Cortex of kidney (tissue), 1 donor: ENCODE measurements at places on chromosomes 11 and 22.

DNA sequence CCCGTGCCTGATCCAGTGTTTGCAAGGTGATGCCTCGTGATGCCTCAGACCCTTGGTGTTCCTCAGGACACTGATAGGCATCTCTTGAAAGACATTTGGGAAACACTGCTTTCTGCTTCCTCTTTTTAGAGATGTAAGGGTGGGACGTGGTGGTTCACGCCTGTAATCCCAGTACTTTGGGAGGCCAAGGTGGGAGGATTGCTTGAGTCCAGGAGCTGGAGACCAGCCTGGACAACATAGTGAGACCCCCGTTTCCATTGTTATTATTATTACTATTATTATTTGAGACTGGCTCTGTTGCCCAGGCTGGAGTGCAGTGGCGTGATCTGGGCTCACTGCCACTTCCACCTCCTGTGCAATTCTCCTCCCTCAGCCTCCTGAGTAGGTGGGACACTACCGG lies 6.5 kb upstream of the SOX10 start:
- no peak for DNase-seq

DNA sequence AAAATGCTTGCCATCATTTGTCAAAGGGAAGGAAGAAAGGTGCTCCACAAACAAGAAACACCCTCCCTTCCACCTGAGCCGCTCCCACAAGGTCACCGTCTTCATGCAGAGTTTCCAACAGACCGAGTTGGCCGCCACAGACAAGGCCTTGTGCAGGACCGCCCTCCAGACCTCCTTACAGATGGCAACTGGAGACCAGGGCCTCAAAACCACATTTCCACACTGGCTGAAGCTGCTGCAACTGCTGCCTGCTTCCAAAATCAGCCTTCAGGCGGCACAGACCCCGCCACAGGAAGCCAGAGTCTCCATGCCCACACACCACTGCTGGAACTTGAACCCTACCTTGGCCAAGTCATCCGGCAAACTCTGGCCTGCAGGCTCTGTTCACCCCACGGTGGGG lies 6.3 kb downstream of the DEAF1 start:
- no peak for DNase-seq

DNA sequence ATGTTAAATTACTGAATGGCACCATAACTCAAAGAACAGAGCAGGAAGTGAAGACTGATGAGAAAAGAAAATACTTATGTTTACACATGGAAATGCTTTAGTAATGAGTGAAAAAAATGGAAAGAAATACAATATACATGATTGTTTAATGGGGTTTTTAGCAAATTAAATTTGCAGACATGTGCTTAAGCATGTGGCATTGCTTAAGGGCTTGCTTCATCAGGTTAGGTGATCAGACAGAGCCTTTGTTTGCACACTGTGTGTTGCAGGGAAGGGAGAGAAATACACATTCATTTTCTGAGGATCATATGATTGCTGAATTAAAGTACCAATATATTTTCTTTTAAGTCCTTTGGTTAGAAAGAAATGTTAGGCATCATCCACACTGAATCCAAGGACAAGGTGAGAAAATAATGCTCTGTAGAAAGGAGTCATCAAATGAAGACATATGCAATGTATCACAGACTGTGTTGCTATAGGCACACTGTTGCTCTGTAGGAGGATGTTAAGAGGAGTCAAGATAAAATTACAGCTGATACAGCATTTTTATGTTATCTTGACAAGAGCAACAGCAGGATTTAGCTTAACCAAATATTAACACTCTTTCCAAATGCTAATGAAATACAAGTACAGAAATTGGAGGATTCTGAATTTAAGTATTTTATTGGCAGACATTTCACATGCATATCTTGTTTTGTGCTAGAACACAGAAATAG lies 23.4 kb upstream of the ARHGAP20 start:
- DNase-seq = no peak

DNA sequence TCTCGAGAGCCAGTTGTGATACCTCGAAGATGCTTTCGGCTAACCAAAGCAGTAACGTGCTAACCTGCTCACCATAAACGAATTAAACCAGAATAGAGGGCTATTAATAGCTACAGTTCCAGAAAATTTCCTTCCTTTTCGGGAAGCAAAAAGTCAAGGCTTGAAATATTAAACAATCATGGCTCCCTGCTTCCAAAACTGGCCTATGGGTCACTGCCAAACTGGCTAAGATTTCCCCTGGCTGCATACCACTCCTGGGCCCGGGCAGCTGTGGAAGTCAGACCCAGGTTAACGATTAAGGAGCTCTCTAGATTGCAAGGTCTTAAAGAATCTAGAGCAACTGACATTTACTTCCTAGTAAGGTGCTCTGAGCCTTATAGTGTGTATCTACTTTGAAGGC lies 1.7 kb downstream of the AMOTL1 start:
- no peak for DNase-seq

GRCh38 chr11:116044941-116045340 lies 540.7 kb upstream of the CADM1 start:
- DNase-seq = no peak

DNA sequence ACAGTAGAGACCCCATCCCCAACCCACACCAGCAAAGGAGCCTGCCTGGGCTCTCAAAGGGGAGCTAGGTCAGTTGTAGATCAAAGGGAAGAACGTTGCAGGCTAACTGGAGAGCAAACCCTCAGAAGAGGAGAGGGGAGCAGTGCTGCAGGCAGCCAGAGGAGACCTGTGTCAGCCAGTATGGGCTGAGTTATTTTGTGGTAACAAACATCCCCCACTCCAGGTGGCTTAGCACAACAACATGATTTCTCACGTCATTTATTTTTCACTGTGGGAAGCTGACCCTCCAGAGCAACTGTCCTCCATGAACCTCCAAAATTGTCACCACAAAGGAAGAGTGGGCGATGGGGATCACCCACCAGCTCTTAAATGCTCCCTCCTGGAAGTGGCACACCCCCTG lies 19.8 kb upstream of the SHANK2 start:
- no peak for DNase-seq

GRCh38 chr11:2761131-2762030 lies 61.6 kb upstream of the KCNQ1OT1 start:
- DNase-seq = no peak

- DNase-seq = no peak
Observed at GRCh38 chr22:39520226-39521105, at the start of gene ATF4. ATF4 (plus strand) TSS chr22:39520562; CDS start chr22:39521446, 884 bp downstream.

DNA sequence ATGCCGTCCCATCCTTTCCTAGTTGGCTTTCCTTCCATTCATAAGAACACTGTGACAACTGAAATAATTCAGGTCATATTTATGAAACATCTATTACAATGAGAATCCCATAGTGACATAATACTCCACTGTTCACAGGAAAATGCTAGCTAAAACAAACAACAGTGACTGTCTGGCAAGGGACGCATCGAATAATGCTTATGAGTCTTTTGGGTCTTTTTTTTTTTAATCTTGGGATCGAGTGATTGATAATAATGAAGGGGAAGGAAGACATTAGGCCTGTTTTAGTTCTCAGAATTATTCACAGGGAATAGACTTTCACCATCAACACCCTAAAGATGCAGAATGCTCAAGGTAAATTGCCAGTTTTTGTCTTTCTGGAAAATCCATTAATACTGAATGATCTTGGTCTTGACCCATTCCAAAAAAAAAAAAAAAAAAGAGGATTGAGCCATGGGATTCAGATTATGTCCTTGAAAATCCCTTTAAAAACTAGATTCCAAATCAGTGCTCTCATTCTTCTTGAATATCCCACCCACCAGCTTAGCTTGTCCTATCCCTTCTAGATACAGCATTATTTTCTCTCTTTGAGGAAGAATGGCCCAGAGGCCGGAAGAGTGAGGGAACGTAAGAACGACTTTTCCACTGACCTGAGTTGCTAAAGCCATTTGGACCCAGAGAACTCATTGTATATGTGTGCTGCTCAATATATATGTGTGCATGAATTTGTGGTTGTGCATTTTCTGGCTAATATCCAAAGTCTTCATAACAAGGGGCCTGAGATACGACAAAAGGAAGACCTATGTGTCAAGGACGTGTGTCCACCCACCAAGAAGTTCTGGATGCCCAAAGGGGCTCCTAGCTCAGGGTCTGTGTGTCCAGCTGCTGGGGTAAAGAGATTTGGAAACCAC lies 35.2 kb upstream of the CREB3L1 start:
- DNase-seq = no peak

GRCh38 chr11:1741741-1742140 lies 8.7 kb downstream of the IFITM10 start:
- DNase-seq = no peak

- no peak for DNase-seq
Observed at GRCh38 chr11:62315431-62315830, 16.6 kb upstream of the SCGB1D4 start.

- no peak for DNase-seq
Observed at GRCh38 chr11:78820741-78821140, 246.1 kb upstream of the NARS2 start.

DNA sequence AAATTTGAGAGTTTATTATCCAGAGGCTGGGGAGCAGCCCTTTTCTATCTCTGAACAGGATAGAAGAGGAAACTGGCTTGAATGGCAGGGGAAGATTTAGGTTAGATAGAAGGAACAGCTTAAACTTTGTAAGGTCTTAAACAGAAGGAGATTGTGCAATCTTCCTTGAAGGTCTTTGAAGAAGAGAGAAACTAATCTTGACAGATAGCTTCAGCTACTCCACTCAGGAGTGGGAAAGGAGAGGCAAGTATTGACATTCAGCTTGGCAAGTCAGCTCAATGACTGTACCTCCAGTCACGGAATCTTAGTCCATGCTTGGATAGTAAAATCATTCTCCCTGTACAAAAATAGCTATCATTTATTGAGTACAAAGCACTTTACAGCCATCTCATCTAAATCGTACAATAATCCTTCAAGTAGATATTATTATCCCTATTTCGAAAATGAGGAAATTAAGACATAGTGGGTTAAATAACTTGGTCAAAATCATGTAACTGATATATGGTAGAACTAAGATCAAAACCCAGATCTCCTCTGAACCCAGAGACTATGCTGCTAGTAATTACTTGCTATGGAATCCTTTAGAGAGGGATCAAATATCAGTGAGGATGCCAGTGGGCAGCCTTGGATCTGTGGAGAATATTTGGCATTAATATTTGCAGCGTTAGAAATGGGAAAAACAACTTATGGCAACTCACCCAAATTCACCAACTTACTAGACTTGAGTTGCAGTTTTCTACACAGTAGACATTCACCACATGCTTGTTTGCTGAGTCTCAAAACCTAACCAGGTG lies 14.6 kb downstream of the C11orf97 start:
- DNase-seq = no peak

DNA sequence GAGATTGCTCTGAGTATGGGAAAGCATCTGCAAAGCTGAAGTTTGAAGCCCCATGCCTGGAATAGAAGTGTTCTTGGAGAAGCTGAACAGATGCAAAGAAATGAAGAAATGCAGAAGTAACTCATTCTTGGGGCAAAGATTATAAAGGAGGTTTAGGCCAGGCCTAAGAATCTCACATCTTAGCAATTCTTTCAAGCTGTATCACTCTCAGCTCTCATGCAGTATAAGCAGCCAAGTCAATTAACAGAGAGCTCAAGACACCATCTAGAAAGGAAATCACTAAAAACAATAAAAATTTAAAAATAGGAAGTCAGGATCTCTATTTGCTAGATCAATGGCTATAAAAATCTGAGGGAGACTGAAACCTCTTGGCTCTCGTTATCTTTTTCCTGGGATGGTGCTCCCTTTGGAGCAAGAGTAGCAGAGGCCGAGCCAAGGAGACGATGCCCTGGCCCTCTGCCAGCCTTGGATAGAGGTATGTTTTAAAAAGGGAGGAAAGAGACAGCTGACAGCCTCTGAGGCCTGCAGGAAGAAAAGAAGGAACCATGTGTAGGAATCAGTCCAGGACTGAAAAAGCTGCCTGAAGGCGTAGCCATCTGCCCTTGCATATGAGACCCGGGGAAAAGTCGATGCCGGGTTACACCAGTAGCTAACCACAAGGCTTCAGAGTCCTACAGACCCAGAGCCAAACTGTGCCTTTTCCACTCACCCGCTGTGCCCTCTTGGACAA lies 229.8 kb downstream of the BLID start:
- no peak for DNase-seq

- no peak for DNase-seq
Observed at GRCh38 chr11:131391176-131391575, 20.8 kb downstream of the NTM start.

- DNase-seq = no peak
Observed at GRCh38 chr11:109641549-109641948, 219.6 kb downstream of the C11orf87 start.

- DNase-seq = no peak
Observed at GRCh38 chr11:70270877-70271648, 573 bp downstream of the PPFIA1 start.

- no peak for DNase-seq
Observed at GRCh38 chr22:28980326-28980725, 81.3 kb downstream of the C22orf31 start.

- DNase-seq = no peak
Observed at GRCh38 chr11:34620820-34621792, at the start of gene EHF. EHF (plus strand) TSS chr11:34621093; CDS start chr11:34642631, 21,538 bp downstream.

DNA sequence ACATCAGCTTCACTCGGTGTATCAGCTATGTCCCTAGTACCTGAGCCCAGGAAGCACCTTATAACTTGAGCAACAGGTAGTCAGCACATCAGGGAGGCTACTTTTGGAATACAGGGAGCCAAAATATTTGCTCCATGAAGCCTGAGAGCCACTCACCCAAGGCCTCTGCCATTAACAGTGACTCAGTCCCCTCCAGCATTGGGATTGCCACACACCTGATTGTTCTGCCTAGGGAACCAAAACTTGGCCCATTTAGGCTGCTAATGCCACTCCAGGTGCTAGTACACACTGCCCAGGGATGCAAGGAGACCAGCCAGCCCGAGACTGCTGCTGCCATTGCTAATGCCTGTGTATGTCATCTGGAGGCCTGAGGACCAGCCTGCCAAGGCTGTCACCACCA lies 773.6 kb upstream of the TENM4 start:
- no peak for DNase-seq

DNA sequence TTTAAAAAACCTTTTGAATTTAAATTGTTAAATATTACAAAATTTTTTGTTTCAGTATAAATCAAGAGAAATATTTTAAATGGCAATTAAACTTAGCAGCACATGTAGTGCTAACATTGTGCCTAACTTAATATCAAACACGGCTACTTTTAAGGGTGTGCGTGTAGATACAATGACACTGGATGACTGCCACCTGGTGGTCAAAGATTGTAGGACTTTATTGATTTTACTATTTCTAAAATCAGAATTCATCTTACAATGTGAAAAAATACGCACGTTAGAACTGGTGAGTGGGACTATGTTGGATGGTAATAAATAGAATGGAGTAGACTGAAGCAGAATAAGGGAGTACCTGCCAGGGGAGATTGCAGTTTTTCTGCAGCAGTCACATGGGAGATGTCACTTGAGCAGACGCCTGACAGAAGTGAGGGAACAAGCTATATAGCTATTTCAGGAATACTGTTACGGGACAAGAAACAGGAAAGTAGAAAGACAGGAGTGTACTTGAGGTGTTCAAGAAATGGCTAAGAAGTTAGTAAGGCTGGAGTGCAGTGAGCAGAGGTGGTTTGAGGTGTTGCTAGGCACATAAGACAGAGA lies 52.9 kb downstream of the UVRAG start:
- no peak for DNase-seq

GRCh38 chr22:35601743-35602615 lies 15.2 kb downstream of the MB start:
- DNase-seq = no peak

- DNase-seq = no peak
Observed at GRCh38 chr11:65427691-65428577, 5.3 kb downstream of the NEAT1 start.
